Upper lobe of left lung (tissue), 6 donors: ENCODE measurements at places on chromosomes 1 and 21. TPM values are rescaled to one million over a fixed set of nuclear protein-coding genes. Genes with fewer than 3 reads are reported as not detected.

- no peak for DNase-seq
Measured at GRCh38 chr1:103024051-103024450, 84.3 kb downstream of the COL11A1 start.

- no peak for DNase-seq
Measured at GRCh38 chr1:47514229-47514628, 76.4 kb downstream of the FOXD2 start.

CD1B gene
- not detected for total RNA-seq

CYP4Z1 gene
- total RNA-seq = 7.7 TPM

DNA sequence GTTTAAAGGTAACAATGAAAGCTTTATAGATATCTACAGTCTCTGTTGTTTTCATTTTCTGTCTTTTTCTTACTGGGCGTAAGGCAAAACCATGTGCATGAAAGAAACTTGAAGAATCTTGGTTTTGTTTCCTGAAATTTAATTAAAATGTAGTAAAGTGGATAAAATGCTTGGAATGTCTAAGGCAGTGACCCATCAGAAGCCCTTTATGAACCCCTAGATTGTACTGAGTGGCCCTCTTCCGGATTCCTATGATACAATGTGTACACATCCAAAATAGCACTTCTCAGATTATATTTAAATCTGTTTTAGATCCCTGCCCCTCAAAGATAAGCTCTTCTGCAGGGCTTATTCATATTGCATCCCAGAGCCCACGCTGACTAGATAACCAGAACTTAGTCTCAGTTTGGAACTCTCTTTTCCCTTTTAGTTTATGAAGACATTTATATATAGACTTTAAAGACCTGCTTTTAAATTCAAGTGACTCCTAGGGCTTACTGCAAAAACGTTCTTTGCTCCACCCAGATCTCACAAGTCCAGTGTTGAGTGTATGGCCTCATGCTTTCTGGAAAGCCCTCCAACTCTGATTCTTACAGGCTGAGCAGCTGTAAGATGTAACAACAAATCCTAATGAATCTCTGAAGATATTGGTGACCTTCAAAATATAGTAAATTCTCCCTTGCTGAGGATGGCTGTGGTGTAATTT is 142.9 kb downstream of the LRRC7 start:
- DNase-seq = no peak

LRRIQ3 gene
- total RNA-seq = not detected

DNA sequence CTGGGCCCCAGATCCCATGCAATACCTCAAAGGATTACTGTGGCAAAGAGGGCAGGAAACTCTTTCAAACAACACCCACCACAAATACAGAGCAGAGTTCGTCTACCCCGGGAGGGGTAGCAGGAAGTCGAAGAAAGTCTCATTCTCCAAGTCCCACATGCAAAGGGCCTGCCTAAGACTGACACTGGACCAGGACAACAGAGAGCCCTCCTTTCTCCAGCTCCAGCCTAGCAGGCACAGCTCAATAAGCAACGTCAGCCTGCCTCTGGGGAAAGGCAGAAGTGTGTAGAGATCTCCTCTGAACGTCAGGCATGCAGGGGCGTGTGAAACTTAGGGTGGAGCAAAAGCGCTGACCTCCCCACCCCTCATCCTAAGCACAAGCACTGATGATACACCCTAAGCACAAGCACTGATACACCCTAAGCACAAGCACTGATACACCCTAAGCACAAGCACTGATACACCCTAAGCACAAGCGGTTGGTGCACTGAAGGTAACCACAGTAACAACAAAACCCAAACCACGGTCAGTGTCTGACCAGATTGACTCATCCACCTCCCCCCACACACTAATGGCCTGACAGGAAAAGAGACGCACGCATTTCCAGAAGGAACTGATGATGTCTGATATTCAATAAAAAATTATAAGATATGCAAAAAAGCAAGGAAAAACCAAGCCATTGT is 1.3 kb downstream of the KRTAP12-3 start:
- no peak for DNase-seq

DNA sequence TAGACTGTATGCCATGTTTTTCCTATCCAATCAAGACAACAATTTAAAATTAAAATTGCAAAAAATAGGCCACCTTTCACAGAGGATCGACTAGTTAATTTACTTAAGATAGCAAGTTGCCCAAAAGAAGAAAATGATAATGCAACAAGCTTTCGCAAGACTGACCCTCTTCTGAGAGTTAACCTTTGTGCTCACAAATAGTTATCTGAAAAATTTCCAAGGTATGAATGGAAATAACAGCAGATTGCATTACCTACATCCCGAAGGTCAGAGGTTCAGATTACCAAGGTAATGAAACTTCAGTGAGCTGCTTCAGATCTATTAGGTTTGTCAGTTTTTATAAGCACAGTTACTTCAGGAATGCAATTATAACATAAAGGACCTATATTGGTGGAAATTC is 298.0 kb downstream of the KCTD3 start:
- no peak for DNase-seq

- no peak for DNase-seq
Measured at GRCh38 chr1:172939475-172939874, 111.3 kb downstream of the TNFSF18 start.

CD1E gene
- total RNA-seq = not detected

DNA sequence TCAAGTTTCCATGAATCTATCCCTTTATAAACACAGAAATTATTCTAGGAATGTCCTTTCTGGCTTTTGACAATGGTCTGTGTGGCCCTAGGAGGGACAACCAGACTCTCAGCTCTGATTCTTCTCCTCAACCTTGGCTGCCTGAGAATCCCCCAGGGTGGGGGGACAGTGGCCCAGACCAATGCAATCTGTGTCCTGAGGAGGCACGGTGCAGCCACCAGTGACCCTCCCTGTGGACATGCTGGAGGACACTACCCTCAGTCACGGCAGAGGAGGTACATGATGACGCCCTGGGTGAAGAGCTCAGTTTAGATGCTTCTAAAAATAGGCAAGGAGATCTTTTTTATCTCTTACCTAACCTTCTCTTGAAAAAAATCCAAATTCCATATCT is 91.7 kb downstream of the PGBD5 start:
- DNase-seq = no peak

GRCh38 chr1:18325136-18325535 is 155.6 kb upstream of the KLHDC7A start:
- no peak for DNase-seq

DNA sequence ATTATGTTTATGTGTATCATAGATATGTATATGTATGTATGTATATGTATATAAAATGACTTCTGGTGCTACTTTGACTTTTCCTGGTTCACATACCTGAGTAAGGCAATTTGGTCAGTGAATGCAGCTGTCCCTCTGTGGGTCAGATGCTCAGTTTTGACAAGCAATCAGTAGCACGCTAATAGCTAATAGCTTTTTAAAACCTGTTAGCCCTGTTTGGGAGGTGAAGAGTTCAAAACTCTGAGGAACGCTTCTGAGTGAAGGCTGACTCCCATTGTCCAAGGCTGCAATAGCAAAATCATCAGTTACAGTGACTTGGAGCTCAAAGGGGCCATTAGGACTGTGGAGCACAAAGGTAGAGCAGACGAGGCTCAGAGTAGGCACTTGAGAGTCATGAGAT is 67.2 kb downstream of the MARK1 start:
- no peak for DNase-seq

B3GALT2 gene
- 0.76 TPM for total RNA-seq

LIN9 gene
- total RNA-seq = 4.6 TPM

DNA sequence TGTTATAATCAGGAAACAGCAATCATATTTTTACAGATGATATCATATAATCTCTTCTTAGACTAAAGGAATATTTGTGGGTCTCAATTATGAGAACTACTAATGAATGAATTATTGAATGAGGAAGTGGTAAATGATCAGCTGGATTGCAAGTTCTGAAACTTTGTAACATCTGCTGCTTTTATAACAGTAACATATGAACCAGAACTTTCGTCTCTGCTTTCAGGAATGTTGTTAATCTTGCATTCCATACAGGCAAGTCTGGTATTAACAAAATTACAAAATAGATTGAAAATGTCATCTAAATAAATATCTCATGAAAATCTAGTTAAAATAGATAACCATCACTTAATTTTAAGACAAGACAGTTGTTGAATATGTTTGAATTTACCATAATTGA is 110.5 kb upstream of the COL11A1 start:
- no peak for DNase-seq

DNA sequence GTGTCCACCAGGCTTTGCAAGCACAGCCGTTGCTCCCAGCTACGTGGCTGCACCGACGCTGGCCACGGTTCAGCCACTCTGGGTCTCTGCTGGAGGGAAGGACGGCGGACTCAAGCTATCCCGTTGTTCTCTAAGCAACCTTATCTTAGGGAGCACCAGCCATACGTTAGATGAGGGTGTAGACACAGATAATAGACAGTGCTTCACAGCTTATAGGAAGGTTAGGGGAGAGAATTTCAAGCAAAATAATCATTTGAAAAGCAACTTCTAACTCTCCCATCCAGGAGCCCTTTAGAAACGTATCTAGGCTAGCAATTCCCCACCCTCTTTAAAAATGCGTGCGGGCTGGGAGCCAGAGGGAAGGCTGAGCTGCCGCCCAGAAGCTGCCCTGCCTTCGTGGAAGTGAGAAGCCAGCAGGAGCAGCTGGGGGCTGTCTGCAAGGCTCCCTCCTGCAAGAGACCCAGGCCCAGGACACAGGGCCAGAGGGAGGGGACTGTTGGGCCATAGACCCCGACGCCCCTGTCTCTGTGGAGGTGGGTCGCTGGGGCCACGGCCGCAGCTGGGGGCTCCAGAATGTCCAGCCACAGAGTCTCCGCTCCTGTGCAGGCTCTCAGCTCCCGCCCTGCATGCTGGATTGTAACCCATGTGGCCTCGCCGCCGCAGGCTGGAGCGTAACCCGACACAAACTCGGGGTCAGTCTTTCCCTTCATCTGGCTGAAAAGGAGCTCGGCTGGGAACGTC is 31.2 kb upstream of the COL6A2 start:
- DNase-seq = peak; percentile 82

DNA sequence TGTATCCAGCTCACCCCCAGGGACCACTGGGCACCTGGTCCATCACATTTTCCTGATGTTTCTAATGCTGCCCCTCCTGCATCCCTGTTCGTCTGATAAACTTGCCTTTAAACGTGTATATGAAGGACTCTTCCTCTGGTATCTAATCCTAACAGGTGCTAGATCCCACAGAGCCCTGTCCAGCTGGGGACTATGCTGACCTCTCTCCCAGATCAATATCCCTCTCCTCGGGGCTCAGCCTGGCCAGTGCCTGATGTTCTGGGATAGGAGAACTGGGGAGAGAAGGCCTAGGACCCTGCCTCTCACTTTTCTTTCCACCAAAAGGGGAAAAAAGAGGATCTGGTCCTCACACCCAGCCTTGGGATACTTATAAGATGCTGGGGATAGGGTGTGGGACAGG is 1.4 kb upstream of the SLC5A9 start:
- DNase-seq = no peak

KRTAP19-1 gene
- not detected for total RNA-seq

DNA sequence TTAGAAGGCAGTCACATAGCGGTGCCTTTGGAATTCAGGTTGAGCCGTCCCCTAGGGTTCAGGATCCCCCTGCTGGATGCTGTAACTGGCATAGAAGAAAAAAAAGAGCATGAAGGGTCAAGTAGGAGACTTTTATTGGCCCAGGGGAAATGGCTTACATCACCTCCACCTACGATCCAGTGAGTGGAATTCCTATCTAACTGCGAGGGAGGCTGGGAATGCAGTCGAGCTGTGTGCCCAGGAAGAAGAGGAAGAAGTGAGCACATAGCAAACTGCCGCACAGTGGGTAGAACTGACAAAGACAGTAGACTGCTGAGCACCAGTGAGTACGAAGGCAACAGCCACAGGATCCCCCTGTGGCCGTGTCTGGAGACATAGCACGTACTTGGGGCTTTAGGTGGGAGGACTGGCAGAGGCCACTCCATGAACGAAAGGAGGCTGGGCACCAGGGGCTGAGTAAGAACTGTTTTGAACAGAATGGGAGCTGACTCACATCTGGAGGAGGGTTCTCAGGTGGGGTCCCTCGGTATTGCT is 79.2 kb downstream of the RNF220 start:
- DNase-seq = peak; percentile 59

DNA sequence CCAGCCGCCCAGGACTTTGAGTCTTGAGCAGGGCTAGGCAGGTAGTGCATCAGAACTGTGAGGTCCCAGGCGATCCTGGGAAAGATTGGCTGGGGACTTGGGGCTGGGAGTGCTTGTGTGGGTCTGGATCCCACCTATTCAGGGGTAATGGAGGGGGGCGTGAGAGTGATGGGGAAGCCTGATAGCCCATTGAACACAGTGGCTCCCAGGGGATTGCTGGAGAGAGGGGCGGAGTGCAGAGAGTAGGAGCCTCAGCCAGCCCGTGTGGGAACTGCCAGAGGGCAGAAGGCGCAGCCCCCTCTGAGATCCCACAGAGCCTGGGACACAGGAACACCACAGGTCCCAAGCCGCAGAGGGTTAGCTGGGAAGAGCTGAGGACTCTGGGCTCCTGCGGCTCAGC is 19.3 kb upstream of the PDZK1IP1 start:
- no peak for DNase-seq

- no peak for DNase-seq
Measured at GRCh38 chr1:166695115-166695514, 144.2 kb upstream of the POGK start.

- DNase-seq = no peak
Measured at GRCh38 chr1:200206761-200207160, 179.3 kb downstream of the NR5A2 start.

DNA sequence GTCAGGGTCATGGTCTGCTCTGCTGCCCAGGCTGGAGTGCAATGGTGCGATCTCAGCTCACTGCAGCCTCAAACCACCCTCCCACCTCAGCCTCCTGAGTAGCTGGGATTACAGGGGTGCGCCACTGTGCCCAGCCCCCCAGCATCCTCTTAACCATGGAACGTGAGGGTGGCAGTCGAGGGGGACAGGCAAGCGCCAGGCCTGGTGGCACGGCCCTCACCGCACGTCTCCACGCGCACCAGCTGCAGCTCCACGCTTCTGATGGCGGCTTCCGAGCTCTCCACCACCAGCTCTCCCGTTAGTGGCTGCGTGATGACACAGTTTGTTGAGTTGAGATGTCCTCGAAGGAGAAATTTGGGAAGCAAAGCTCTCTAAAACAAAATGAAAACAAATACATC is 39.1 kb downstream of the VPS26C start:
- DNase-seq = no peak

GRCh38 chr1:151976015-151976343 is 17.7 kb downstream of the S100A10 start:
- DNase-seq = no peak

NUAK2 gene
- total RNA-seq = 11.6 TPM

DNA sequence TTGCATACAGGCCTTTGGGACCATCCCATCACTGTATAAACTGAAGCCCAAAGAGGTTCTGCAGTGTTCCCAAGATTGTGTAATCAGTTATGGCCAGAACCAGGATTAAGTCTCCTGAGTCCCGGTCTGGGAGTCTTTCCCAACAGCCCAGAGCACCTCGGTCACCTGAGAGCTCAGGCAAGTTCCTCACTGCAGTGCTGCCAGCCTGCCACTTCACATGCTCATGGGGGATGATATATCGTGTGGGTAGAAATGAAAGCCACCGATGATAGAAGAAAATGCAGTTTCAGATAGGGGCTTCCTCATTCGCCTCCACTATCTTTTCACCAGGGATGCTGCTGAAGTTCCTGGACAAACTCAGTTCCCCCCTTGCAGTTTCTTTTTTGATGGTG is 30.4 kb downstream of the FHAD1 start:
- DNase-seq = no peak

GRCh38 chr1:201637282-201638079 is 98.6 kb downstream of the NAV1 start:
- no peak for DNase-seq
